ENCODE measurements at places on chromosomes 11 and 22.
A peak's percentile ranks its signal among the peaks of the same experiment; 100 is the strongest.

- DNase-seq: peak; percentile 50
Measured at GRCh38 chr22:37806409-37807333, 1.1 kb upstream of the GCAT start.

DNA sequence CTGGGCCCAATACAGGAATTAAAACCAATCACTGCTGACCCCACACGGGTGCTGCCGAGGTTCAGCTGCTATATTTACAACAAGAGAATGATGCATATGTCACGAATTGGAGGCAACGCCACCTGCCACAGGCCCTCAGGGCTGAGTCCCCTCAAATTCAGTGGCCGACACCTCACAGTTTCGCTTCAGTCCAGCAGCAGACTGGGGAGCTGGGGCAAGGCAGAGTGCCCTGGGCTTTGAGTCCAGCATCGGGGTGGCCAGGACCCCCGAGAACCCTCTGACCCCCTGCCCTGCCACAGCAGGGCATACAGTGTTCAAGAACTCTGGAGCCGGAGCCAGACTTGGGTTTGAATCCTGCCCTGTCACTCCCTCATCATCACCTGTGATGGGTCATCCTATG, 247.2 kb downstream of the CTTN start:
- DNase-seq: no peak

GRCh38 chr11:77067861-77068443, 1.2 kb downstream of the CAPN5 start:
- no peak for DNase-seq

GRCh38 chr11:126487711-126488110, 132.2 kb downstream of the ST3GAL4 start:
- DNase-seq: no peak

GRCh38 chr11:7793233-7793632, 3.5 kb downstream of the OR5P2 start:
- no peak for DNase-seq

- DNase-seq: no peak
Measured at GRCh38 chr11:68336716-68337115, 24.3 kb downstream of the LRP5 start.

GRCh38 chr11:110518809-110519514, 89.2 kb downstream of the FDX1 start:
- DNase-seq: no peak

DNA sequence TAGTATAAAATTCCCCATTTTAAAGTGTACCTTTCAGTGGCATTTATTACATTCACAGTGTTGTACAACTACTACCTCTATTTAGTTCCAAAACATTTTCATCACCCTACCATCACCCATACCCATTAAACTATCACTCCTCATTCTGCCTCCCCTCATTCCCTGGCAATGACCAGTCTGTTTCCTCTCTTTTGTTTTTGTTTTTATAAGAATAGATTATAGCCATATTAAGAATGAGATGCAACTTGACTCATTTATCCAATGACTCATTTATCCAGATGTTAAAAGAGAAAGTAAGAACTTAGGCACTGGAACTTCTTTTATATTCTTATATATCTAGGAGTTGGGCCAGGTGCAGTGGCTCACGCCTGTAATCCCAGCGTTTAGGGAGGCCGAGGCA, 156.3 kb downstream of the FAT3 start:
- no peak for DNase-seq

- DNase-seq: no peak
Measured at GRCh38 chr11:134151083-134151747, 72.6 kb downstream of the NCAPD3 start.

GRCh38 chr22:36289406-36289870, 36.5 kb downstream of the APOL1 start:
- no peak for DNase-seq
